NCI-H2081 treated with DMSO at 0.1 percent for 48 hours (cell line): ENCODE measurements at places on chromosomes 7 and 10.
A peak's percentile ranks its signal among the peaks of the same experiment; 100 is the strongest.

- DNase-seq, result no peak
These were observed 74.3 kb upstream of the CREB5 start for GRCh38 chr7:28338041-28338440.

DNA sequence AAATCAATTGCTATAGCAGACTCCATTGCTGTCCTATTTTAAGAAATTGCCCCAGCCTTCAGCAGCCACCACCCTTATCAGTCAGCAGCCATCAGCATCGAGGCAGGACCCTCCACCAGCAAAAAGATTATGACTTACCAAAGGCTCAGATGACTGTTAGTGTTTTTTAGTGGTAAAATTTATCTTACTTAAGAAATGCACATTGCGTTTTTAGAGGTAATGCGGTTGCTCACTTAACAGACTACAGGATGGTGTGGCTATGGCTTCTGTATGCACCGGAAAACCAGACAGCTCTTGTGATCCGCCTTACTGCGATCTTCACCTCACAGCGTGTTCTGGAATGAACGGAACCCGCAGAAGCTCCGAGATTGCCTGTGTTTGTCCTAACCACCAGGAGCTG, 58.1 kb downstream of the WDR37 start:
- DNase-seq, result no peak

- peak; percentile 40 for DNase-seq
These were observed 40.4 kb upstream of the DLX5 start for GRCh38 chr7:97064972-97065587.

DNA sequence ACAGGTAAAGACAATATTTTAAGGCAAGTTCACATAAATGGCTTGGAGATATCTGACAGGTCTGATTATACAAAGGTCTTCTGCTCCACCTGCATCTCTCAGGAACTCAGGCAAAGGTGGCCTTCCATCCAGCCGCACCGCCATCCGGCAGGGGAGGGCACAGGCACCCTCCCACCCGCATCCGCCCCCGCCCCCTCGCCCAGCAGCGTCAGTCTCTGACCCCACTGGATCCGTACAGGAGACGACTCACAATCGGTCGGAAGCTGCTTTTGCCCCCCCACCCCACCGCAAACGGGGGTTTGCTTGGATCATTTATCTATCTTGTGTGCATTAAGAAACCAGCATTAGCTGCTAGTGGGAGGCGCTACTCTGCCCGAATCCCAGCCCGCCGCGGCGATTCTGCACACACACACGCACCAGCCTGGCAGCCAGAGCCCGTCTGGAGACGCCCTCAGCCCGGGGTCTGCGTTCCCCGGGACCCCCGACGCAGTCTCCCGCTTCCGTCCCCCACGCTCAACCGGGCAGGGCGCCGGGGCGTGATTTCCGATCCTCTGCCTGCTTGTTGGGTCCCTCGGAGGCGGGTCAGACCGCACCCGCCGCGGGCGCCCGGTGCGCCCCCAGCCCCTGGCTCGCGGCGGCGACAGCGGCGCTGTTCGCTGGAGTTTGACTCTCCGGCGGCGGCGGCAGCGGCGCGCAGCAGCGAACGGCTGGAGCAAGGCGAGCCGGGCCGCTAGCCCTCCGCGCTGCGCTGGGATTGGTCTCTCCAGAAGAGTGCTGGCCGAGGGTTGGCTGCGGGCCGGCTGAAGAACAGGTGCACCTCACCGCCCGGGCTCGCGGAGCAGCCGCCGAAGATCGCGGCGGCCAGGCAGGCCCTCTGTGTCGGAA, 820 bp upstream of the NRG3 start:
- DNase-seq, result no peak

DNA sequence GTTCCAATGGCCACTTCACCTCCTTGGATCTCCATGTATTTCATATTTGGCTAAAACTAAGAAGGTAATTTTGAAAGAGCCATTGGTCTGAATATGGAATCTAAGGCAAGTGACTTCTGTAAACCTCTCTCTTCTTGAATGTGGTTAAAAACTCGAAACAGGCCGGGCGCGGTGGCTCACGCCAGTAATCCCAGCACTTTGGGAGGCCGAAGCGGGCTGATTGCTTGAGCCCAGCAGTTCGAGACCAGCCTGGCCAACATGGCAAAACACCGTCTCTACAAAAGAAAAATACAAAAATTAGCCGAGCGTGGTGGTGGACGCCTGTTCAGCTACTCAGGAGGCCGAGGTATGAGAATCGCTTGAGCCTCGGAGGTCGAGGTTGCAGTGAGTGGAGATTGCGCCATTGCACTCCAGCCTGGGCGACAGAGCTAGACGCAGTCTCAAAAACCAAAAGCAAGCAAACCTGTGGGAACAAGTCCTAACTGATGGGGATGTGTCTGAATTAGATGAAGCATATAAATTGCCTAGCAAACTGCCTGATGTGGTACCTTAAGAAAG, 2.2 kb downstream of the LANCL2 start:
- no peak for DNase-seq

- no peak for DNase-seq
These were observed 3.2 kb downstream of the PARP12 start for GRCh38 chr7:140059273-140060242.

DNA sequence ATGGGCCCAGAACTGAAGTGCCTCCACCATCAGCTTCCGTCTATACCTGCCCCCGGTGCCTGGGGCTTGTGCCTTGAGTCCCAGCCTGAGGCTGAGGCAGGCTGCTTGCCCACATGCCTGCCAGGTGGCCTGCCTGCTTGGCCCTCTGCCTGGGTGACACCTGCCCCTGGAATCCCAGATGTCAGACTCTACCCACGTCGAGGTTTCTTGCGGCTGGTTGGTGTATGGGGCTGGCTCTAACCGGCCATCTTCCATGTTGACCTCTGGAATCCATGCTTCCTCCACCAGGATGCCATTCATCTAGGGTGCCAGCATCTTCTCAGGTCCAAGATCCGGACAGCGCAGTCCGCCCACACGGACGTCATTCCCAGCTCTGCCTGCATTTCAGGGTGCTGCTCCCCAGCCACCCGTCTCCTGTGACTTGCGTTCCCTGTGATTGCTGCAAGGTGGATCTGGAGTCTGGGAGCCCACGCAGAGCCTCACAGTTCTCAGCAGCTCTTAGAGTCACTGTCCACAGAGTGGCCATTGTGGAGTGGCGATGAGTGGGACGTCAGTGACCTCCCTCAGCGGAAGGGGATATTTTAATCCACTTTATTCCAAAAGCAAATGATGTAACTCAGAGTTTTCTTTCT, 298.1 kb downstream of the TCERG1L start:
- DNase-seq, result no peak

GRCh38 chr7:158431941-158432347, 155.7 kb downstream of the PTPRN2 start:
- DNase-seq, result no peak
